ENCODE measurements at places on chromosomes 1 and 21.

- no peak for DNase-seq
Measured at GRCh38 chr1:244989813-244990212, 125.5 kb upstream of the HNRNPU start.

- no peak for DNase-seq
Measured at GRCh38 chr21:46435786-46436227, 22.9 kb upstream of the DIP2A start.

DNA sequence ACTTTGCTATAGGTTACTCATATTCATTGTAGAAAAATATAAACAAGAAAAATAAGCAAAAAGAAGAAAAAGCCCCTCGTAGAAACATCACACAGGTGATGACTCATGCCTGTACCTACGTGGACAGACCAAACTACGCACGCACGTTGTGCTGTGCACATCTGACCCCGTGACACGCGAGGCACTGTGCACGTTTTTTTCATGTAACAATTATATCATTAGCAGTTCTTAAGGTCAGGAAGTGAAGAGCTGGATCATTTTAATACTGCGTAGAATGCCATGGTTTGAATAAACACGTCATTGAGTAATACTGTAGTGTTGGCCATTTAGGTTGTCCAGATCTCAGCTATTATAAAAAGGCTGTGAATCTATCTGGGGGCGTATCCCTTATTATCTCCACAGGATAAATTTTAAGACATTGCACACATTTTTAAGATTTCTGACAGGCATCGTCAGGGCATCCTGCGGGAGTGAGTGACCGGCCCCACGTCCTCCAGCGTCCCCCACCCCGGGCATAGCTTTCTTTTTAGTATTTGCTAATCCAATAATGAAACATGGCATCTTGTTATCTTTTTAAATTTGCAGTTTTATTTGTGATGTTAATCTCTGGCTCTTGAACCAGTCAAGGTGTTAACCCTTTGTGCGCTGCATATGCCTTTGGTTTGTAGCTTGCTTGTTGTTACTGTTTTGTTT lies 23.4 kb upstream of the ADARB1 start:
- no peak for DNase-seq

DNA sequence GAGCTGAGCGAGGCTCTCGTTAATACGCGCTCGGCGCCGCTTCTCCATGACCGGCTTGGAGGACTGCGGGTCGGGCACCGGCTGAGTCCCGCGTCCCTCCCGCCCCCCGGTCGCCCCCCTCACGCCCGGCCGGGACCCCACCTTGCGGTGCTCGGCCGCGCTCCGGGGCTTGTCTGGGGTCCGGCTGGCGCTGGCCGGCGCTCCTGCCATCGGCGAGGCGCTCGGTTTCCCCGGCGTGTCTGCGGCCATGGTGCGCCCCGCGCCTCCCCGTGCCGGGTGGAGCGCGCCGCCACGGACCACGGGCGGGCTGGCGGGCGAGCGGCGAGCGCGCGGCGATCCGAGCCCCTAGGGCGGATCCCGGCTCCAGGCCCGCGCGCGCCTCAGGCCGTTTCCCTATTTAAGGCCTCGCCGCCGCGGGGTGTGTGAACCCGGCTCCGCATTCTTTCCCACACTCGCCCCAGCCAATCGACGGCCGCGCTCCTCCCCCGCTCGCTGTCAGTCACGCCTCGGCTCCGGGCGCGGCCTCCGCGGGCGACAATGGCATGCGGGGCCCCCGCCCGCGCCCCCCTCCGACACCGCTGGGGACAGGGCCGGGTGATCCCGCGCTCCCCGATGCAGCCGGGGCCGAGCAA lies at the start of gene HES4:
HES4 (minus strand) TSS at position 373 of the 632 bp plus-strand sequence; CDS start at position 249, 124 bp downstream.
- DNase-seq = no peak

DNA sequence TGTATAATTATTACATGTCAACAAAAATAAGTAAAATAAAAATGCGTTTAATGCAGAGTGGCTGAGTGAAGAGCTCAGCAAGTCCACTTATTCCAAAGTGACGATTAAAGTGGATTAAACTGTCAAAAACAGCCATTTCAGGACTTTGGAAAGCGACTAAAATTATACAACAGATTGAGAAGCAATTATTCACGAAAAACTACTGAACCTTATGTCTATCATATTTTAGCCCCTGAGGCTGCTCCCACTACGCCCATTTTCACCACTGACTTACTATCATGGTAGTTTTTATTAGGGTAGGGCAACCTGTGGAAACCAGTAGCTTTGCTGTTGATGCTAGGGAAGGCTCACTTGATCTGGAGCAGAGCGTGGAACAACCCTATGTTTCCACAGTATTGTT lies 114.3 kb upstream of the GPR52 start:
- no peak for DNase-seq

DNA sequence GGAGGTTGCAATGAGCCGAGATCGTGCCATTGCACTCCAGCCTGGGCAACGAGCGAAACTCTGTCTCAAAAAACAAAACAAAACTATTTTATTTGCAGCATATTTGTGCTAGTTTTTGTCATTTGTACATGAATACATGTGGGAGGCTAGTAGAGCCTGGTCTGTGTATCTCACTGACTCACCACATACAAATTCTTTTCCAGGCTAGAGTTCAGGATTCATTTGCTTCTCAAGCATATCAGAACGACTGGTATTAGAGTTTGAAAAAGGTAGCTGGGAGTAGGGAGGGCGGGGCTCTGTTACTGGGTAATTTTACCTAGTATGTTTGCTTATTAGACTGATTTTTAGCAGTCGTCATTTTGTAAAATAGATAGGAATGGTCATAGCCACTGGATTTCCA lies 4.5 kb upstream of the TOR3A start:
- no peak for DNase-seq

DNA sequence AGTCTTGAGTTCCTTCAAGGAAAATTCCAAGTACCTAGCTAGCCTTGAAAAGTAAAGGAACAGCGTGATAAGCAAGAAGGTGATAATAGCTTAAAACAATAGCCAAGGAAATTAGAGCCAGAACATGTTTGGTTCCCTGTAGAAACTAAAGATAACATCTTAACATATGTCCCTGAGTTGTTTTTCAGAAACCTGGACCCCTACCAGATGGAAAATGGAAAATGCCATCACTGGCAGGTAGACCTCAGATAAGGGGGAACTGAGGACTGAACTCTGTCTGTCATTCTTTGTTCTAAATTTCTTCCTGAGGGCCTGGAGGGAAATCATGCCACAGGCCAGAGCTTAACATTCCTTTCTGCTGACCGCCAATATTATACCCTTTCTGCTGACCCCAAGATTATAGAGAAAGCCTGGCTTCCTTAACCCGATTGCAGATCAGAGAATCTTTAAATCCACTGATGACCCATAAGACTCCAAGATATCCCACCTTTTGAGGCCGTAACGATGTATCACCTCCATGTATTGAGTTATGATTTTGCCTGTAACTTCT lies 23.4 kb downstream of the CNIH3 start:
- DNase-seq = no peak

GRCh38 chr1:99771513-99771918 lies 5.1 kb upstream of the FRRS1 start:
- DNase-seq = no peak

GRCh38 chr1:7770669-7770996 lies 463 bp upstream of the VAMP3 start:
- no peak for DNase-seq

GRCh38 chr1:2507744-2508155 lies 18.6 kb downstream of the PANK4 start:
- no peak for DNase-seq

DNA sequence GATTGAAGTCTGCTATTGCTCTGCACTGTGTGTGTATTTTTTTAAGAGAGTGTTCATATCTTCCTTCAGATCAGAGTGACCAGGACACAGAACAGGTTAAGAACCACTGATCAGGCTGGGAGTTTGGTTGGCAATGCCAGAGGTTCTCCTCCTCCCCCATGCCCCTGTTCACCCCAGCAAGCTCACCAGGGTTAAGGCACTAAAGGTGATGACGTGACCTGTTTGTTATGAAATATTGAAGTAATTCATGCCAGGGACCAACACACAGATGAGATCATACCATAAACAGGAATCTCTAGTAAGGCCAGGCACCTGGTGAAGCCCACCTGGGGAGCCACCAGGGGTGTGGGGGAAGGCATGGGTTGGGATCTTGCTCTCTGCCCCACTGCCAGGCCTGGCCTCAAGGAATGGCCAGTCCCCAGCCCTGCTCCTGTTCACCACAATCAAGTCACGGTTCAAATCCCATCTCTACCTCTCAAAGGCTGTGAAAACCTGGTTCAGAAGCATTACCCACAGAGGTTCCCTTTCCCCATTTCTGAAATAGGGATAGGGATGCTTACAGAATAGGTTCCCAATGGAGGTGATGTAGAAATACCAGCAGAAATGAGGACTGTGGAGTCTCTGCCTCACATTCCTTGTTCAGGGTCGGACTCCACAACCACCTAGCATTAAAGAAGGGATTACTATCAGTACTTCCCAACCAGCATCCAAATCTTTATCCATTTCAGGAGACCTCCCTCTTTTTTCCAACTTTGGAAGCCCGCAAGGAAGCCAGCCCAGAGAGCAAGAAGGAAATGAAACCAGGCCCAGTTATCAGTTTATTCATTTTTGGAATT lies 2.4 kb downstream of the ID3 start:
- DNase-seq = no peak

- DNase-seq = no peak
Measured at GRCh38 chr1:70051926-70052325, 153.5 kb downstream of the LRRC40 start.

DNA sequence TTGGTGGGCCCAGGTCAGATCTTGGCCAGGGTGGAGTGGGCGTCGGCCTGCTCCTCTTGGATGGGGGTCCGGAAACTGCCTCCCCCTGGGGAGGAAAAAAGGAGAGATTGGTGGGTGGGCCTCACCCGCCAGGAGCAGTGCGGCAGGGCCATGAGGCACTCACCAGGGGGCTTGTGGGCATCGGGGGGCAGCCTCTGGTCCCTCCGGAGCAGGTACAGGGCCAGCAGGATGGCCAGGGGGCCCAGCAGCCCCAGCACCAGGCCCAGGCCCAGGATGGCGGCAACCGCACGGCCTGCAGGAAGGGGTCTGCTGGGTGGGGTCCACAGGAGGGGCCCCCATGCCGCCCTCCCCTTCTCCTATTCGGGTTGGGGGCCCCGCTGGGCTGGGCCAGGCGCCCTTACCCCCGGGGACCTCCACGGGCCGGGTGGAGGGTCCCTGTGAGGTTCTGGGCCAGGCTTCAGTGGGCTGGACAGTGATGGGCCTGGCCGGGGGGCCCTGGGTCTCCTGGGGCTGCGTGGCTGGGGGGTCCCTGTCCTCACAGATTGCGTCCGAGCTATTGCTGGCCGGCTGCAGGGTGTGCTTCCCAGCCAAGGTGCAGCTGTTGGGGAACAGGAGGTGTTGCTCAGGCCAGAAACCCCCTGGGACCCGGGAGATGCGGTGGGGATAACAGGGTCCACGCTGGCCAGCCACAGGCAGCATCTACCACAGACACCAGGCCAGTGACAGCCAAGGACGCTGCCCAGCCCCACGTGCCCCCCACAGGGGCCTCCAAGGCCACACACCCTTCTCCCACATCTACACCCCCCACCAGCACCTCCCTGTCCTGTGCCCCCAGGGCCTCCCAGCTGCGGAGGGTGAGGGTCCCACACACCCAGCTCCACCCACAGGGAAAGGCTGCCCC lies 2.2 kb downstream of the TNFRSF4 start:
- DNase-seq = no peak

DNA sequence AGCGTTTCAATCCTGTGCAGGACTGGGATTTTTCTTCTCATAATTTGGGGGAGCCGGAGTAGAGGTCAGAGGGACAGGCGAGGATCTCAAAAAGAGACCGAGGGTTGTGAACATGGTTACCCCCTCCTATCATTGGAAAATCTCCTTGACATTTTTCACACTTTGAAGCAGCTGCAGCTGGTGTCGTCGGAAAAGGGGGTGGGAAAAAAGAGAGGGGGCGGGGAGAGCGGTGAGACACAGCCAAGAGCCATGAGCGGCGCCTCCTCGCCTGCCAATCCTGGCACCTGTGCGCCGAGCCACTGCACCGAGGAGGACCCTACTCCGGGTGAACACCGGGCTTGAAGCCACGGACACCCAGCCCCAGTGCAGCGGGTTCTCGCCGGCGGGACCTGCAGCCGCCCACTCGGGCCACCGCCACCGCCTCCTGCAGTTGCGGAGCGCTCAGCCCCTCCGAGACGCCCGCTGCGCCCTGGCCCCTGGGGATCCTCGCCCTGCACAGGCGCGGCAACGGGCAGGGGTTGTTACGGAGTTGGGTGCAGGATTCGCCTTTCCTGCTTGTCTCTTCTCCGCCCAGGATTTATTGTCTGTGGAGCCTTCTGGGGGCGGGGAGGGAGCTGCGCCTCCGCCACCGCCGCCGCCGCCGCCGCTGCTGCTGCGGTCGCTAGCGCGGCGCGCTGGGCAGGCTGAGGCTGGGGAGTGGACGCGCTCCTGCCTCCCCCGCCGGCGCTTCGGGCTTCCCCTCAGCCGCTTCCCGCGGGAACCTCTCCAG lies at the start of gene LRRC7:
LRRC7 (plus strand) TSS at position 271 of the 769 bp plus-strand sequence. CDS start 718 bp downstream, outside the sequence.
- DNase-seq = no peak

- no peak for DNase-seq
Measured at GRCh38 chr21:25855576-25855975, 120.8 kb downstream of the GABPA start.

DNA sequence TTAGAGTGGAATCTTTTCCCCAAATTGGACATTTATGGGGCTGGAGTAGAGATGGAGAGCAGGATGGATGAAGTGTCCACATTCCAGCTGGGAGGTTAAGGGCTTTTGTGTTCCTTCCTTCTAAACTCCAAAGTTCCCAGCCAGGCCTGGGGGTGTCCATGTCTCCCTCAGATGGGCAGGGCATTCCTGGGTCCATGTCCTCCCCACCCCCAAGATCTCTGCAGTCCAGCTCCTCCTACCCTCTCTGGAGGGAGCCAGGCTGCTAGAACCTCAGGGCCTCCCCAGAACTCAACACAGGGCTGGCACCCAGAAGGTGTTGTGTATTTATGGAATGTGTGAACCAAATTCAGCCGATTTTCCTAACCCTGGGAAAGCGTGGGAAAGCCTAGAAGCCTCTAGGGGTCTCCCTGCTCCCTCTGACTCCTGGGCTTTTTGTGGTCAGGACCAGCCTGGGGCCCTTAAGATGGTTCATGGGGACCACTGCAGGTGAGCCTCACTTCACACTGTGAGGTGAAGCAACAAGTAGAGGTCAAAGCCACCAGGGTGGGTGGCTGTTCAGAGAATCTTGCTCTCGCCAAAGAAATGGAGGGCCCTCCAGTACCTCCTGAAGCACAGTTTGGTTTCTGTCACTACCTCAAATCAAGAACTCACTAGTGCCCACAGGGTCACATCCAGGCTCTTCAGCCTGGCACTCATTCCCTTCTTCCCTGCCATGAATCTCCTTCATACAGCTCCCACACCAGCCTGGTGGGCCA lies 54.8 kb downstream of the GLIS1 start:
- no peak for DNase-seq

All from GM19239 (cell line).